Mammary epithelial cell (primary cell): ENCODE measurements at places on chromosomes 3 and 15. TPM values are rescaled to one million over a fixed set of nuclear protein-coding genes. Genes with fewer than 3 reads are reported as not detected.

WNT7A gene
- total RNA-seq, result 0.67 TPM

LIPC gene
- total RNA-seq, result not detected

MRPS22 gene
- total RNA-seq, result 46.3 TPM

SLC28A2 gene
- not detected in 2 replicates for total RNA-seq

P2RY1 gene
- total RNA-seq, result under 0.01 TPM

CYP8B1 gene
- total RNA-seq, result not detected

LSAMP gene
- total RNA-seq, result not detected in 2 replicates

CHRM5 gene
- under 0.01 TPM for total RNA-seq

C3orf20 gene
- total RNA-seq, result 0.17 TPM

DZIP1L gene
- total RNA-seq, result 13.7 TPM
